NCI-H748 treated with DMSO at 0.1 percent for 48 hours (cell line): ENCODE measurements at places on chromosomes 13 and 19.

DNA sequence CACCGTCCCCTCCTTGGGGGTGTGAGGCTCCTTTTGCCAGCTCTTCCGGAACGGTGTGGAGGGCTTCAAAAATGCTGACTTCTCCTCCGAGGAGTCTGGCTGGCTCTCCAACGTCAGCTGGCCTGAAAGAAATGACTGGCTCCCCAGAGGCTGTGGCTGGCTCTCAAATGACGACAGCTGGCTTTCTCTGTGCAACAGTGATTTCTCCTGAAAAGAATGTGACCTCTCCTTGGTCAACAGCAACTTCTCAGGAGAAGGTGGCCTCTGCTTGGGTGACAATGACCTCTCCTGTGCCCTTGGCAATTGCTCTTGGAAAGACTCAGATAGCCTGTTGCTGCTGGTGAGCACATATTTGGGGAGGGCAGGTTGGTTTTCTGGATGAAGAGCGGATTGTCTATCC lies 29.2 kb downstream of the ONECUT3 start:
- DNase-seq, result no peak

GRCh38 chr19:19487950-19488874 lies 27.1 kb downstream of the TSSK6 start:
- no peak for DNase-seq

DNA sequence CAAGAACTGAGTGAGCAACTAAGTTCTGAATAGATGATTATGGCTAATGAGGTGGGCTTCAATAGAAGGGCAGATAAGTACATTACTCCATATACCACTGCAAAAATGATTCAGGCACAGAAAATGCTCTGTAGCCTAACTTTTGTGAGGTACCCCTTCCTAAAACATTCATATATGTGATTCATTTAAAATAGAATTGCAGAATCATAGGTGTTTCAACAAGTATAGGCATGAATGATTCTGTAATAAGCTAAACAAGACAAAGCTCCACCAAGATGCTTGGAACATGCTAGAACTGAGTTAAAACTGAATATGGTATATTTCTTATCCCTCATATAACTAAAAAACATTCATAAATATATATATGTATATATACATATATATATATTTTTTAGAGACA lies 12.1 kb downstream of the KBTBD7 start:
- no peak for DNase-seq

DNA sequence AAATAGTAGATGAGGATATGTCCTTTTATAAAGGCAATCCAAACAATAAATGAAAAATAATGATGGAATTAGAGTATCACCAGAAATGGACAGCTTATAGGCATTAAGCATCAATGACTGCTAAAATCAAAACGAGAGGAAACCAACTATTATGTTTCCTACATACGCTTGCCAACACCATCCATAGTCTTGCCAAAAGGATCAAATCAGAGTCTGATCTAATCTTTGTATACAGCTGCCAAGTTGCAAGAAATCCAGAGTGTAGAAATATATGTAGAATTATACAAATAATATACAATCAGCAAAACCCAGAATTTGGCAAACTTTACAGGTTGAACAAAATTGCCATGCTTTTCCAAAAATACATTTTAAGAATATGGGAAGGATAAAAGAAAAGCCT lies 1661.6 kb downstream of the SLITRK1 start:
- no peak for DNase-seq
